T-helper 9 cell (primary cell): ENCODE measurements at places on chromosomes 16 and 17.

DNA sequence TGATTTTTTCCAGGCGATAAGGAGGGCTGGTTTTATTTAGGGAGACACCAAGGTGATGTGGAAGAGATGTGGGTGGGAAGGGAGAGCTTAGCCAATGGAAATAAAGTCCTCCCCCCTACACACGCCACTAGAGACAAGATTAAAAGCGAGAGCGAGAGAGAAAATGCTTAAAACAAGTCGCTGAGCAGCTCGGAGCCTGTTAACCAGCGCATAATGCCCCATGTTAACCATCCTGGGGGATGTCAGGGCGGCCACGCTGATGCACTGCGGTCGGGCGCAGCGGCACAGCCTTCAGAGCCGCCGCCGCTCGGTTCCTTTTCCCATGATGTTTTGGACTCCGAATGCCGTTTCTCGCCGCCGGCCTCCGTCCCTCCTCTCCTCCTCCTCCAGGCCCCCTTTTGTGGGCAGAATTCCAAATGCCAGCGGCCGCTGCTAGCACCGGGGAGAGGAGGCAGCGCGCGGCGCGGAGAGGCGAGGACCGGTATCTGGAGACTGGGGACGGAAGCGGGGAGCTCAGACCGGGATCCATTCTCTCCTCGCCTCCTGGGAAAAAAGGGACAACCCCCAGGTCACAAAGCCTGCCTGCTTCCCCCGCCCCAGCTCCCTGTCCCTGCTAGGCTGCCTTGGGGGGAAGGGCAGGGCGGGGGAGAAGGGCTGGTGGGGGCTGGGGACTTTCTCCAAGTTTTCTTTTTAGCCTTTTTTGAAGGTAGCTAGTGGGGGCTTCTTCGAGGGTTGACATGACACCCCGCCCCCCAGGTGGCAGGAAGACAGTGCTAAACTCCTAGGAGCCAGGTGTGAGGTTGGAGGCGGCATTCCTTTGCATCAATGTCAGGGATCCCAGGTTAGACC, 98.1 kb upstream of the CCL2 start:
- no peak for DNase-seq

DNA sequence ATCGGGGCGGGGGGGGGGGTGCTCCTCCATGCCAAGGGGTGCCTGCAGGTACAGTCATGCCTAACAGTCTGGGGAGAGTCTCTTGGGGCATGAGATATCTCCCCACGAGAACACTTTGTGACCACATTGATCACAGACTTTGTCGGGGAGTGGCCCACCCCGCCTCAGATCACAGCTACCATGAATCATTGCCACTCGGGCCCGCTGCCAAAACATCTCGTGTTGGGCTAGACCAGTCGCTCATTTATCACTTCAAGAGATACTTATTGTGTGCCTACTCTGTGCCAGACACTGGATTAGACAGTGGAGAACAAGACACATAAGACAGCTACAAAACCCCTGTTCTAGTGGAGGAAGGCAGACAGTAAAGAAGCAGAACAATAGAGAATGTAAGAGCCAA, 72.6 kb downstream of the CLEC16A start:
- no peak for DNase-seq

DNA sequence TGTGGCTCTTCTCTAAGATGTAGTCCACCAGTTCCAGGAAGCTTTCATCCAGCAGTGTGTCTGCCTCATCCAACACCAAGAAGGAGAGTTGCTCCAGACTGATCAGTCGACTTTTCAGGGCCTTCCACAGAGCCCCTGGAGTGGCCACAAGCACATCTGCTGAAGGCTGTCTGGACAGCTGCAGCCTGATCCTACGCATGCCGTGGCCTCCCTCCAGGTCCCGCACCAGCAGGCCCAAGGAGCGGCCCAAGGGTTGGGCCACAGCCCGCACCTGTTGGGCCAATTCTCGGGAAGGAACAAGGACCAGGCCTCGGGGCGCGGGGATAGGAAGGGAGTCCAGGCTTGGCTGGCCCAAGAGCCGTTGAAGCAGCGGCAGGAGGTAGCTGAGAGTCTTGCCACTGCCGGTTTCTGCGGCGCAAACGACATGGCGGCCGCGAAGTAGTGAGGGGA, 729 bp downstream of the DDX28 start:
- peak; percentile 8 for DNase-seq

- DNase-seq: no peak
These were observed 56.5 kb downstream of the COPRS start for GRCh38 chr17:31802502-31802901.

- DNase-seq: no peak
These were observed 19.5 kb upstream of the CORO6 start for GRCh38 chr17:29642171-29642611.
